ENCODE measurements at places on chromosomes 6 and 20.

DNA sequence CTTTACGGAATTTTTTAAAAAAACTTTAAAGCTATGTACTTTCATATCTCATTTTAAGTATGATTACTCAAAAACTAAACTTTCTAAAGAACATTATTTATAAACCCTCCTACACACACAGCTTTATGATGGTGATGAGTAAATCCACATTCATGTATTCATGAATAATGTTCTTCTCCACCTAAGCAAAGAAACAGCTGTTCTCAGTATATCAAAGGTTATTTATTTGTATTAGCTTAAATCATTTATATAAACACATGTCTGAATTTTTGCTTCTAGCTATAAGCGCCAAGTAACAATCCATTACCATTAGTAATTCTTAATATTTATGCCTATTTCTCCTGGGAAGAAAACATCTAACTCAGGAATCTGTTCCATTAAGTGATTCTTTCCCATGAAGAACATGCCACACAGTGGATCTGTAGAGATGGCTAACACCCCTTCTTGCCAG lies 63.3 kb downstream of the SMLR1 start:
- DNase-seq = peak; percentile 16

DNA sequence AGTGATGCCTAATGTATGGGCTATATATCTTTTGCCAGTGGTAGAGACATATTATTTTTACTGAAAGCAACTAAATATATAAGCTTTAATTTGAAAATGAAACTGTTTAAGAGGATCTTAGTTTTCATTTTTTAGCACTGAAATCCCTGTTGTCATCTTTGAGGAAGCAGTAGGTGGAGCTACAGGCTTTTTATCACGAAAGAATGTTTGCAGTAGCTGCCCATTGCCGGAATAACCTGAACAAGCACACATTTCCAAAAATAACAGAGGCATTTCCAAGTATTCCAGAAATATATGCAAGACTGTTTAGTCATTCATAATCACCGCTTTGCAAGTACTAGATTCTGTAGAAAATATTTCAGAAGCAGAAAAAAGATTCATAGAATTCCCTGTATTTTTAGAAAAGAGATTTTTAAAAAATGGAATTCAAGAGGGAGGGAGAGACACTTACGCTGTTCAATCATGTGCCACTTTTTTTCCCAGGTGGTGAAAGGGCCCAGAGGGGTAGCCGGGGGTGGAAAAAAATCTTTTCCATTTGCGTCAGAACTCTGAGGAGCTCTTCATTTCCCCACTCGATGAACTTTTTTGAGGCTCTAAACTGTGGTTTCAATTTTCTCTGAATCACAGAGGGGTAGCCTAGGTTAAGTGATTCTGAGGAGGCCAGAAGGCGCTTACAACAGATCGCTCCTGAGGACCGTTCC lies 142.5 kb upstream of the FERMT1 start:
- DNase-seq = peak; percentile 51

GRCh38 chr6:35678021-35678654 lies 10.6 kb downstream of the FKBP5 start:
- DNase-seq = no peak

- peak; percentile 95 for DNase-seq
Observed at GRCh38 chr6:71288228-71289038, at the start of gene OGFRL1. OGFRL1 (plus strand) TSS chr6:71288811; CDS start chr6:71288937, 126 bp downstream.

- no peak for DNase-seq
Observed at GRCh38 chr20:23079016-23079351, 7.1 kb downstream of the CD93 start.

- DNase-seq = no peak
Observed at GRCh38 chr6:149478631-149479314, 6.0 kb downstream of the ZC3H12D start.

DNA sequence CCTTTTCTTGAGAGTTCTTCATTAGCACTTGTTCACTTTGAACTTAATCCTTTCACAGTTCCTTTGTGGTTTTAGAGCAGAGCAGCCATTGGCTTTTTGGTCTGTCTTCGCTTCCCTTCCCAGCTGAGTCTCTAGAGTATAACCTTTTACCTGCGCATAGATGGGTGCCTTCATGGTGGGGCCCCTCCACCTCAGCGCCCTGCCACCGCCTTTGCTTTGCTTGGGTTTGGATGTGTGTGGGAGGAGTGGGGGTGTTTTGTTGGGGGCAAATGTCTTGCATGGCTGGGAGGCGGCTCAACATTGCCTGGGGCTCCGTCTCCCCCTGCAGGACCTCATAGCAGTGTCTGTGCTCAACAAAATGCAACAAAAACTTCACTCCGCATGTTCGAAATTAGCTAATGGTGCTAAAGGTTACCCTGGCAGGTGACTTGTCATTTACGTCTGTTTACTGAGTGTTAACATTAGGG lies 11.9 kb downstream of the PYGB start:
- no peak for DNase-seq

DNA sequence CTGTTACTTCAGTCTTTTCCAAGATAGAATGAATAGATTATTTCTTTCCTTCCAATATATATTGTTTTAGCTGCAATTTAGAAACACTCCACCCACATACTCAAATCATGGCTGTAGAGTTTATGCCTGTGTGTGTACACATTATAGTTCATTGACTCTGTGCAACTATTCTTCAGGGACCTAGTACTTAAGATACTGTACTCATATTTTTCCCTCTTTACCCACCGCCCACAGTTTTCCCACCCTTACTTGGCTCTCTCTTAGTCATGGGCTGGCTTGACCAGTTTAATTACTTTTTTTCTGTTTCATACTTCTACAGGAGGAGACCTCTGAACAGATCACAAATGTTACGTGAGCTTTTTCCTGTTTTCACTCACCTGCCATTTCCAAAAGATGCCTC lies 30.4 kb downstream of the C6orf89 start:
- DNase-seq = no peak

DNA sequence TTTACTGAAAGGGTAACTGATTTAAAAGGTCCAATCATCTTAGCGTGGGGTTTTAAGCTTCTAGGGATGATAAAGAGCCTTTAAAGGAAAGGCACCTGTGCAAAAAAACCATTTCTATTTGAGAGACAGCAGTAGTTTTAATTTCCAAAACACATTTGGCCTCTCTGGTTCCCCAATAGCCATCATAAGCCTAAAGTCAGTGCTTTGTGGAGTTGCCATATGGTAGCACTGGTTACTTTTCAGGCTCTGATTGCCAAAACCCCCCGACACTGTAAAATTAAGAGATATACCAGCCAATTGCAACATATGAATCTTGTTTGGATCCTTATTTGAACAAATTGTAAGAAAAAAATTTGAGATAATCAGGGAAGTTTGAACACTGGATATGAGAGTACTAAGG lies 44.6 kb downstream of the TP53INP2 start:
- DNase-seq = no peak

DNA sequence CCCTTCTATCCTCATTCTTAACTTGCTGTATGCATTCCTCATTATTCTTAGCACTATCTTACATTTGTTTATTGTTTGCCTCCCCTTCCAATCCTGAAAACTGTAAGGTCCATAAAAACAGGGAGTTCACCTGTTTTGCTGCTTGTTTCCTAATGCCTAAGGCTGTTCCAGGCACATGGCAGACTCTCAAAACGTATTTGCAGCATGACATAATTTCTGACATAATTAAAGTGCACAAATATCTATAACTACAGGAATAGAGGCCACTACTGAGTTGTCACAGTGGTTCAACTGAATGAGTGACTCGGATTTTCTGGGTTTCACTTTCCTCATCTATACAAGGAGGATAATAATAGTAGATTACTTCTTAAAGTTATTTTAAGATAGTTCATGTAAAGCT lies 83.0 kb downstream of the HFE start:
- no peak for DNase-seq

- DNase-seq = no peak
Observed at GRCh38 chr6:33895296-33895695, 91.5 kb upstream of the MLN start.

- no peak for DNase-seq
Observed at GRCh38 chr6:6469074-6469473, 119.4 kb upstream of the LY86 start.

DNA sequence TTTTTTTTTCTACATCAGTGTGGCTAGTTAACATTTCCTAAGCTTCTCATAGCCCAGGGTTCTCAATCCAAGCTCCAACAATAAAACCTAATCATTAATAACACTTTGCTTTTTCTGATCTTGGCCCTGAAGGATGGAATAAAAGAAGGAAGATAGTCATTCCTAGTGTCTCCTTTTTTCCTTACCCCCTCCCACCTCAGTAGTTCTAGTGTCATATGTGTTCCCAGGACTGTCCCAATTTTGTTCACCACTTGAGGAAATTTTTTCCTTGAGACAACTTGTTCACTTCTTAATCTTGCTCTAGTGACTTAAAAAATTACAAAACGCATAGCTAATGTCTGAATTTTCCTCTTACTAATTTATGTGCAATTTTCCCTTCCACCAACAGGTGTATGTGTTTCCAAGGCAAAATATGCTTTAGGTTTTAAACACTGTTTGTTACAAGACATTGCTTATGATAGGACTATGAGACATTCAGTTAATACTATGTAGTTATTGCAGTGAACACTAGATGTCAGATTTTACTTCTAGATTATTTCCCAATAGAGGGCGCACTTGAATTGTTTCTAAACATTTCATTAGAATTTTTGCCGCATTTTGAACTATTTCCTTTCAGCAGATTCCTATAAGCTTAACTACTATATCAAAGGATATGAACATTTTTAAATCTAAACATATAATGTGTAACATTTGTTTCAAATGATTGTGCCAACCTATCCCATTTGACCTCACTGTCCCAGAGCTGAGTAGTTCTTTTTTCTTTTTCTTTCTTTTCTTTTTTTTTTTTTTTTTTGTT lies 18.5 kb upstream of the C6orf141 start:
- DNase-seq = peak; percentile 17

- no peak for DNase-seq
Observed at GRCh38 chr20:13841206-13841605, 56.4 kb downstream of the NDUFAF5 start.

DNA sequence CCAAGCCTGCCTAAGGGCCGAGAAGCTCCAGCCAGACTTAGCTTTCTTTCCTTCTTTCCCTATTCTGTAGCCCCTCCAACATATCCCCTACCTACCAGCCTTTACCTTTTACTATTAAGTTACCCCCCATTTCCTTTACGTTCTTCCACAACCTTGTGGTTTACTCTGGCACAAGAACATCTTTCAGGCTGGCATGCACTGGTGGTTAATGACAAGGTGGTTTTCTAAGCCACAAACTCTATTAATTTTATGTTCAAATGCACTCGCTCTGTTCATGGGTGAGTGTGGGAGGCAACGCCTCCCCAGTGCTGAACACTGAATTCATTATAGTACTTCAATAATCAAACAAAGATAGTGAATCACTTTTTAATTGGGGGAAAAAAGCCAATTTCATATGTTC lies 64.4 kb downstream of the TRERF1 start:
- no peak for DNase-seq

GRCh38 chr6:129141499-129141898 lies 258.6 kb downstream of the LAMA2 start:
- DNase-seq = no peak

DNA sequence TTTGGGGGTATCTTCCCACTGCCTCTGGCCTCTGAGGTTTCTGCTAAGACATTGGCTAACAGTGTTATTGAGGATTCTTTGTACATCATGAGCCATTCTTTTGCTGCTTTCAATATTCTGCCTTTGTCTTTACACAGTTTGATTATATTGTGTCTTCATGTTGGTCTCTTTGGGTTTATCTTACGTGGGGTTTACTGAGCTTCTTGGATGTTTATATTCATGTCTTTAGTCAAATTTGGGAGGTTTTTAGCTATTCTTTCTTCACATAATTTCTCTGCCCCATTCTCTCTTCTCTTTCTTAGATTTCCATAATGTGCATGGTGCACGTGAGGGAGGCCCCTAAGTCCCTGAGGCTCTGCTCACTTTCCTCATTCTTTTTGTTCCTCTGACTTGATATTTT lies 7.6 kb downstream of the ENTPD6 start:
- DNase-seq = no peak

GRCh38 chr6:134093007-134093573 lies 40.7 kb upstream of the SLC2A12 start:
- DNase-seq = no peak

All from AG08396 (cell line).